ENCODE measurements at places on chromosomes 13 and 19.

DNA sequence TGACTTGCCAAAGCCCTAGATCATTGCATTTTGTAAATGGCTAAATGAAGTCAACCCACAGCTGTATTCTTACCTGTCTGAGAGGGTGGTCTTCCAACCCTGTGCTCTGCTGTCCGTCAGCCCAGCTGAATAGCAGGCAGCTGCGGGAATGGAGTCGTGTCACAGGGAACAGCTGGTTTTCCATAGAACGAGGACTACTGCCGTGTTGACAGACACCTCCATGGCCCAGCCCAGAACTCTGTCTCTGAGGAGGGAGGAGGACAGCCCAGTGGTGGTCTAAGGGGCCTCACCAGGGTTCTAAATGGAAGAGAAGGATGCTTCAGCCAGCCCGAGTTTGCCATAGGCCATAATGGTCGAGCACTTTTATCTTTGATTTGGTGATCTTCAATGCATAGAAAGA lies 110.7 kb downstream of the SLC7A1 start:
- no peaks in the 10 kb centered on the region for H3K36me3 ChIP-seq
- H3K27me3 ChIP-seq, result peaks cover 4% of the 10 kb centered on the region
- DNase-seq, result no peak
- H3K4me1 ChIP-seq, result no peaks in the 10 kb centered on the region
- H3K4me3 ChIP-seq, result no peak overlapping the region

- H3K4me1 ChIP-seq, result peaks cover 26% of the 10 kb centered on the region
- H3K27ac ChIP-seq, result peak overlapping the region; percentile 99
- H3K36me3 ChIP-seq, result peaks cover 15% of the 10 kb centered on the region
Measured at GRCh38 chr19:49818649-49819370, 721 bp downstream of the MED25 start.

- H3K27me3 ChIP-seq, result no peaks in the 10 kb centered on the region
- H3K4me3 ChIP-seq, result peak overlapping the region; percentile 89
- peak overlapping the region; percentile 98 for H3K27ac ChIP-seq
Measured at GRCh38 chr13:39038569-39039030, 344 bp downstream of the NHLRC3 start.

DNA sequence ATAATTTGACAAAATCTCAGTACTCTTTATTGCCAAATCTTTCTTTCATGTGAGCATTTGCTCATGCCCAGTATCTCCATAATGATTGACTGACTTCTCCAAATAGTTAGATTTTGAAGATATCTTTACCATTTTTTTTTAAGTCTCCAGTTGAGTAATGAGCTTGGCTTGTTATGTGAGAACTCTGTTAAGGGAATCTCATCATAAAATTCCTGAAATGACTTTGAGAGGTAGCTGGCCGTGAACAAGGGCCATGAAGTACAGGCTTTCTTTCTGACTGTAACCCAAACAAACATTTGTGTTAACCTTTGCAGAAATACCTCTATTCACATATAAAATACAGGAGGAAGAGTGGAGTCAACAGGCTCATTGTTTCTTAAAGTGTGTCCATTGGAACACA lies 449.7 kb downstream of the IRS2 start:
- no peaks in the 10 kb centered on the region for H3K36me3 ChIP-seq
- peaks cover 2% of the 10 kb centered on the region for H3K27me3 ChIP-seq
- no peak overlapping the region for H3K4me3 ChIP-seq
- no peak overlapping the region for H3K27ac ChIP-seq

DNA sequence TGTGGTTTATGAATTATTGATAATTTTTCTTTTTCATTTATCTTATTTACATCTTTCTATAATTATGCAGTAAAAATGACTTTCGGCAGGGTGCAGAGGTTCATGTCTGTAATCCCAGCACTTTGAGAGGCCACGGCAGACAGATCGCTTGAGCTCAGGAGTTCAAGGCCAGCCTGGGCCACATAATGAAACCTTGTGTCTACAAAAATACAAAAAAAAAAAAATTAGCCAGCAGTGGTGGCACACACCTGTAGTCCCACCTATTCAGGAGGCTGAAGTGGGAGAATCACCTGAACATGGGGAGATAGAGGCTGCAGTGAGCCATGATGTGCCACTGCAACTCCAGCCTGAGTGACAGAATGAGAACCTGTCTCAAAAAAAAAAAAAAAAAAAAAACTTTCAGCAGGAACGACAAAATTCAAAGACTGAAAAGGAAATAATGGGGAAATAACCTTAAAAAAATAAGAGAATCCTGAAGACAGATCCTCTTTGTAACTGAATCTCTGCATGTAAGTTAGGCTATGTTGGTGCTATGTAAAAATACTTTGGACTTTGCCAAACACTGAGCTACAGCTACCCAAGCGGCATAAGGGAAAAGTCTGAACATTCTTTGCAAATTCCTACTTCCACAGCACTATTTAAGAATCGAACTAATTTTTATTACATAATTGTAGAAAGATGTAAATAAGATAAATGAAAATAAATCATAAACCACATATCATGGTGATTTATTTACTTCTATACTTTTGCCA lies 36.7 kb upstream of the WDFY2 start:
- H3K4me1 ChIP-seq, result no peaks in the 10 kb centered on the region
- no peaks in the 10 kb centered on the region for H3K36me3 ChIP-seq
- no peak overlapping the region for H3K27ac ChIP-seq
- H3K4me3 ChIP-seq, result no peak overlapping the region
- peaks cover 7% of the 10 kb centered on the region for H3K27me3 ChIP-seq

GRCh38 chr13:59914556-59914955 lies 249.2 kb downstream of the DIAPH3 start:
- no peaks in the 10 kb centered on the region for H3K27me3 ChIP-seq
- DNase-seq, result no peak
- no peaks in the 10 kb centered on the region for H3K4me1 ChIP-seq

GRCh38 chr19:11279505-11280236 lies 16.3 kb upstream of the TSPAN16 start:
- H3K27ac ChIP-seq, result peak overlapping the region; percentile 43
- no peaks in the 10 kb centered on the region for H3K36me3 ChIP-seq
- peaks cover 14% of the 10 kb centered on the region for H3K4me1 ChIP-seq
- H3K4me3 ChIP-seq, result peak overlapping the region; percentile 43
